ENCODE measurements at places on chromosomes 4 and X.
A peak's percentile ranks its signal among the peaks of the same experiment; 100 is the strongest.

DNA sequence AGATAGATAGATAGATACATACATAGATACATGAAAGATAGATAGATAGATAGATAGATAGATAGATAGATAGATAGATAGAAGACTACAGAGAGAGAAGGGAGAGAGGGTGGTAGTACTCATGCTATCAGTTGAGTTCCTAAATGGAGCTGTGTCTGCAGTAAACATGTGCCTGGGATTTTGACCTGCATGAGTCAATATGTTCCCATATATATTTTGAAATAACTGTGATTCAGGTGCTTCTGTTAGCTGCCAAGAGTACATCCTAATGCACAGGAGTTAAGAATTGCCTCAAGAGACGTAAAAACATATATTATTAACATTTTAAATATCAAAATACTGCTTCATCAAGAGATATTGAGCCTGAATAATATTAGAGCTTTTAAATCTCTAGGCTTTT is 379.4 kb downstream of the GRXCR1 start:
- DNase-seq: no peak

GRCh38 chr4:40845154-40845835 is 95.5 kb downstream of the NSUN7 start:
- DNase-seq: peak; percentile 8

GRCh38 chr4:76208005-76208765 is 5.4 kb downstream of the SCARB2 start:
- peak; percentile 93 for DNase-seq

DNA sequence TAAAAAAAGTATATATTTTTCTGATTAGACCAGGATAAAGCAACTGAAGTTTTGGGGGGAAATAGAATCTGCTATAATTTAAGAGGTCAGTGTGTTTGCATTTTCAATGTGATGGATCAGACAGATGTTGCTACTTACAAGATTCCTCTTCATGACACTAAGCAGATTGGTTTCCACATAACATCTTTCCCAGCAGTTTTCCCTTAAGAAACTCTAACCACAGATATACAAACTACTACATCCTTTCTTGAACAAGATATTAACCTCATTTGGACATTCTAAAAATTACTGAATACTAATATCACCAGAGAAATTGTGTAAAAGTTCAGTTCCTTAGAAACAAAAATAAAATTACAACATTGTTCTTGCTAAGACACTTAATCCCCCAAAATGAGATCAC is 106.7 kb upstream of the GUCY1A1 start:
- DNase-seq: no peak

- peak; percentile 54 for DNase-seq
Observed at GRCh38 chr4:36771411-36772153, 473.0 kb upstream of the NWD2 start.

- DNase-seq: no peak
Observed at GRCh38 chrX:40694802-40695201, 40.5 kb downstream of the MED14 start.

- DNase-seq: no peak
Observed at GRCh38 chr4:153522802-153523094, 56.6 kb downstream of the TMEM131L start.

GRCh38 chr4:61543976-61544375 is 343.9 kb downstream of the ADGRL3 start:
- no peak for DNase-seq

DNA sequence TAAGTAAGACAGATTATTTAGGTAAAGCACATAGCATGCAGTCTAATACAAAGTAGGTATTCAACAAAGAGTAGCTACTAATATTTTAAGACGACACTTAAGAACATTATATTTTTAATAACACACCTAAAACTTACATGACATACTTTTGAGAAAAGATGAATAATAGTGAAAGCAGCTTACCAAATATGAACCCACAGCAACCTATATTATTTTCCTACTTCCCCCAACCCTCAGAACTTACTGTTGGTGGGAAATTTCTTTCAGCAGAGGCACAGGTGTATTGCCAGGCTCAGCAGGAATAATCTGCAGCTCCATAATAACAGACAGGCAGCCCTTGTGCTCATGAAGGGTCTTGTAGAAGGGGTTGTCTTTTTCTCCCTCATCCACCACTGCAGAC is 498.9 kb downstream of the GLUD2 start:
- DNase-seq: no peak

DNA sequence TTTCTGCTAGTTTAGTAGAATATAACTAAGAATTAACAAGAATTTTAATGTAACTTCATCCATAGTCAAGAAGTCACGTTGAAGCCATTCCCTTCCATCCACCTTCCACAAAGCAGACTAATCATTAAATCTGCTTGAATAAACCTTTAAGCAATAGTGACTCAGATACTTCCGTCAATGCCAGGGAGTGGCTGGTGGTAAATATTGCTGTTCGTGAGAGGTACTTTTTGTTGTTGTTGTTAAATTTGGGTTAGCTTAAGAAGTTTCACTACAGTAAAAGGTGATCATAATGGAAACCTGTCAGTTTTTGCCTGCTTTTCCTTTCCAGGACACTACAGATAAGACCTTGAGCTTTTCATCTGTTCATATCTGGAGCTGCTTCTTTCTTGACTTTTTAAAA is 316.3 kb downstream of the TMA16 start:
- DNase-seq: no peak

- DNase-seq: no peak
Observed at GRCh38 chr4:151786158-151786495, 25.3 kb upstream of the GATB start.

GRCh38 chr4:143531380-143531779 is 17.9 kb downstream of the SMARCA5 start:
- DNase-seq: no peak

DNA sequence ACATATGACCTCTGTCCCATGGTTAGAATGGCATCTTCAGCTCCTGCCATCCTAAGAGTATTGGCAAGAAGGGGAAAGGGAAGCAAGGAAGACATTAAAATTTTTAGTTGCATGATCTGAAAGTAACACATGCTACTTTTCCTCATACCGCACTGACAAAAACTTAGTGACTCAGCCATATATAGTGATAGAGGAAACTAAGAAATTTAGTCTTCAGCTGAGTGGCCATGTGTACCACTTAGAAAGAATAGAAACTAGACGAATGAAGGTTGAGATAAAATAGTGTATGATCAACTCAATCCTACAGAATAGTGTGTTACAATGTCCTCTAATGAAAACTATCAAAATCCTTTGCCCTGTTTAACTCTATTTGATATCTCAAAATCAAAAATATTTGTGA is 164.1 kb downstream of the PPP3CA start:
- DNase-seq: no peak

DNA sequence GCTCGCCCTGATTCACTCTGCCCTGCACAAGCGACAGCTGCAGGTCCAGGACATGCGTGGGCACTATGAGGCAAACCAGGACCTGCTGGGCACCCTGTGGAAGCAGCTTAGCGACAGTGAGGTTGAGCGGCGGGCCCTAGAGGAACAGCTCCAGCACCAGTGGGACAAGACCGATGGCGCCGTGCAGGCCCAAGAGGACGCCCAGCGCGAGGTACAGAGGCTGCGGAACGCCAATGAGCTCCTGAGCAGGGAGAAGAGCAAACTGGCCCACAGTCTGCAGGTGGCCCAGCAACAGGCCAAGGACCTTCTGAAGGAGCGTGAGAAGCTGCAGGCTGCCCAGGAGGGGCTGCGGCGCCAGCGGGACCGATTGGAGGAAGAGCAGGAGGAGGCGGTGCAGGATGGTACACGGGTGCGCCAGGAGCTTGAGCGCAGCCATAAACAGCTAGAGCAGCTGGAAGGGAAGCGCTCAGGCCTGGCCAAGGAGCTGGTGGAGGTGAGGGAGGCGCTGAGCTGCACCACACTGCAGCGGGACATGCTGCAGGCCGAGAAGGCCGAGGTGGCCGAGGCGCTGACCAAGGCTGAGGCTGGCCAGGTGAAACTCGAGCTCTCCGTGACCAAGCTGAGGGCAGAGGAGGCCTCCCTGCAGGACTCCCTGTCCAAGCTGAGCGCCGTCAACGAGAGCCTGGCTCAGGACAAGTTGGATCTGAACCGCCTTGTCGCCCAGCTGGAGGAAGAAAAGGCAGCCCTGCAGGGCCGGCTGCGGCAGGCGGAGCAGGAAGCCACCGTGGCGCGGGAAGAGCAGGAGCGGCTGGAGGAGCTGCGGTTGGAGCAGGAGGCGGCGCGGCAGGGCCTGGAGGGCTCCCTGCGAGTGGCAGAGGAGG is 12.8 kb downstream of the SMIM10L2A start:
- DNase-seq: no peak

GRCh38 chr4:3339577-3339976 is 46.8 kb downstream of the RGS12 start:
- no peak for DNase-seq

DNA sequence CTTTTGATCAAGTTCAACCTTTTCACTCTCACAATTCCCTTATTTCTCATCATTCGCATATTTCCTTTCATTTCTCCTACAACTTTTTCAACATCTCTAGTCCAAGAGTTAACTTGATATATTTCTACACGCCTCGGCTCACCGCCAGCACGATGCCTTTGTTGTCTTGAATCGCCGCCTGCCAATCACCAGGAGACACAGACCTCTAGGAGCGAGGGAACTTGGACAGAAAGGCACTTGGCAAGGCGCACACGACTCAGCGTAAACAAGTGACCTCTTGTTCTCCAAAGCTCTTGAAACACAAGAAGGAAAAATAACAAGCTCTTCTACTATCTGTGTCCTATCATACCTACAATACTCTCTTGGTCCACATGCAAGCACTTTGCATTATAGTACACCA is 27.1 kb upstream of the RBMX start:
- no peak for DNase-seq

DNA sequence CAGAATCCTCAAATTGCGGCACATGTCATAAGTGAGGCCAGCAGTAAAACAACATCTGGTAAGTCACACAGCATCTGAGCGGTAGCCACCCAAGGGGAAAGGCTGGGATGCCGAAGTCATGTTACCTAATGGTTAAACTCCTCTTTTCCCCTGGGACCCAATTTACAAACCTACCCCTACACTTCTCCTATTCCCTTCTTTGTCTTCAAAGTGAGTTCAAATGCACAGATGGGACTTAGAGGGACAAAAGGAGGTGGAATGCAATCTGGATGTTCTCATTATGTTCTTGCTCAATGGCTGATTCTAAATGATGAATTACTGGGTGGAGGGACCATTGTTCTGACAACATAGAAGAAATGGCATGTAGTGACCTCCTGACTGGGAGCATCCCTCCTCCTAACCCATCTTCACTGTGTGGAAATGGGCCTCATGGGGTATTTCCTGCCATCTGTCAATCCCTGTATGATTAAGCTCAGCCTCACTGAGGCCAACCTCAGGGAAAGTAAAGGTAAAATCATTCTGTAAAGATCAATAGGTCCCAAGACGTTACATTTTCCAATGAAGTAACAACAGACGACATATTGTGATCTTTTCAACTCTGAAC is 8.5 kb downstream of the CD40LG start:
- no peak for DNase-seq

DNA sequence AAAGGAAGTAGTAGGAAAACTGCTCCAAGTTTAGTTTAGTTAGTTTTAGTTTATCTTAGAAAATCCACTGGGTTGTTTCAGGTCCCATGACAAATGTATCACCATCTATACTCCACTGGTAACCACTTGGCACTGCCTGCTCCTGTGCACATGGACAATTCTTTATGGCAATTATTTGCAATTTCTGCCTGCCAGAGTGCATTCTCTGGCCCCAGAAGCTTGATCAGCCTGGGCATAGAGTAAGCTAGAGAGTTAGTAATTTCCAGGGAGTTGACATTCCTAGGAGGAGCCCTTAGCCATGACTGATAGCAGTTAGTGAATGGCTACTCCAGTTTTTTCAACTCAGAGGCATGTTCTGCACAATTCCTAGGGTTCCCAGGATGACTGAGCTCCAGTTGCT is 203.2 kb upstream of the FGF13 start:
- no peak for DNase-seq

DNA sequence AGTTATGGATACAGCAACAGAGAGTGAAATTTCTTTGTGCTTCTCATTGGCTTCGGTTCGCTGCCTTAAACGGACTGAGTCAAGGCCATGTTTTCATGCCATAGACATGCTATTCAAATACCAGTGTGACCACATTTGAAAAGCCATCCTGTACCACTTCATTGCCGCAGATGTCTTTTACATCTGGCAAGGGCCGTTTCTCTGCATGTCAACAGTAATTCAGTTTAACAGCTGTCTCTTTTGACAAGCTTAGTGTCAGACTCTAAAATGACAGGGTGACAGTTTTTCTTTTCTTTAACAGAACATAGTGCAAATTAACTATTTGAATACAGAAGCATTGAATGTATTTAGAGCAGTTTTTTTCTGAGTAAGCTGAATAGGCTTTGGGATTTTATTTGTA is 362.2 kb upstream of the POU3F4 start:
- DNase-seq: no peak

DNA sequence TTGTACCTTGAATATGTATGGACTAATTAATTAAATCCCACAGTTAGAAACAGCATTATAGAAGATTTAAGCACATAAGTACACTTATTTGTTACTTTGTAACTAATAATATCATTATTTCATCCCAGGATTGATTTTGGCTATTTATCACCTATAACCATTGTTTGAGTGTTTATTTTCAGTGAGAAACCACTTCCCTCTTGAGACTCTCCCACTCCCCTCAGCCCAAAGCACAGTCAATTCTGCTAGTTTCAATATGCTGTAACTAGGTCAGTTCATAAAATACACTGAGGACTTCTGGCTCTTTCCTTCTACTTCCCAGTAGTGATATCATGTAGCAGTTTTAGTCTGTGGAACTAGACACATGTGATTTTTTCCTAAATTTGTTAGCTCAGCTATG is 16.3 kb downstream of the OFD1 start:
- no peak for DNase-seq

GRCh38 chr4:37043342-37043741 is 201.2 kb upstream of the NWD2 start:
- DNase-seq: no peak

DNA sequence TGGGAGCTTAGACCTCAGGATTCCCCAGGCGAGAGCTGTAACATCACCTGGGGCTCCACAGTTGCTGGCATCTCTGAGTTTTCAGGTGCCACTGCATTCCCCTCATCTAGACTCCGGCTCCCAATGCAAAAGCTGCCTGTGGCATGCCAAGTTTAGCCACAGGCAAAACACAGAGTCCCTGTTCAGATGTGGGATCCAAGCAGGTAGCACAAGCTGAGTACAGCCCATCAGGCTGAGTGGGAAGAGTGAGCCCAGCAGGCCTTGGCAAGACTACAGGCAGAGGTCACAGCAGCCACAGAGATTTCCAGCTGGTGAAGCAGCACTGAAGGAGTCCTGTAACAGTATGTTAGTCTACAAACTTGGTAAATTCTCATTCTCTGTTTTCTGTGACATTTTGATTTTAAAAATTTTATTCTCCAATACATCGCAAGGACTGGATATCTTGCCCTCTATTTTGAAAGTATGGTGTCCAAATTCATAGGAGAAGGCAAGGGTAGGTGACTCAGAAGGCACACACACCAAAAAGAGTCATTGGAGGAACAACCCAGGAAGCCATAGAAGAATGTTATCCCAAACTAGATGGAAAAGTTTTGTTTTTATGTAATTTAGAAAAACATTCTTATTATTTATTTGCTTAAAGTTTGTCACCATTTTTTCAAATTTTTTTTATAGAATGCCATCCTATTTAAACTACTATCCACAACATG is 13.6 kb upstream of the CXCL2 start:
- no peak for DNase-seq

Measured in umbilical cord (tissue), 2 donors.